Activated naive CD4-positive, alpha-beta T cell treated with Interleukin-2 at 50 U/mL for 16 hours (primary cell): ENCODE measurements at places on chromosomes 2 and 18.
A peak's percentile ranks its signal among the peaks of the same experiment; 100 is the strongest.

GRCh38 chr2:138249207-138249606, 252.4 kb upstream of the SPOPL start:
- DNase-seq: no peak

DNA sequence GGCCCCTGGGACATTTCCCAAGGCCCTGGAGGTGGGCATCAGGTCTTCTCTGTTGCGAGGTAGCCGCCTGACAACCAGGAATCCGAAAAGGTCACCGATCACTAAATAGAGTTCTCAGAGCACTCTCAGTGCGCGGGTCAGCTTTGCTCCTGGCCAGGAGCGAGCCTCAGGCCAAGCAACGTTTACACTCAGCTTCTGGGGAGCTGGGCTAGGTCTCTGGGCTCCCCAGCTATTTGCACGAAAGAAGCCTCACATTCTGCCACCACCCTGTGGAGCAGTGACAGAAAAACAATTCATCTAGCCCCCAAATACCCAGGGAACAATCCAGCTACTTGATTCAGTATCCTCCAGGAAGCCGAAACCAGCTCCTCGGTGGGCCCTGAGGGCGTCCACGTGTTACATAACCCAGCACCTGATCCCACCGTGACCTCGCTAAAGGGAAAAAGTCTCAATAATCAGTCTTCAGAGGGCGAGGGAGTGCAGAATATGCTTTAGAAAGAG, 3.3 kb downstream of the SH3BP4 start:
- no peak for DNase-seq

DNA sequence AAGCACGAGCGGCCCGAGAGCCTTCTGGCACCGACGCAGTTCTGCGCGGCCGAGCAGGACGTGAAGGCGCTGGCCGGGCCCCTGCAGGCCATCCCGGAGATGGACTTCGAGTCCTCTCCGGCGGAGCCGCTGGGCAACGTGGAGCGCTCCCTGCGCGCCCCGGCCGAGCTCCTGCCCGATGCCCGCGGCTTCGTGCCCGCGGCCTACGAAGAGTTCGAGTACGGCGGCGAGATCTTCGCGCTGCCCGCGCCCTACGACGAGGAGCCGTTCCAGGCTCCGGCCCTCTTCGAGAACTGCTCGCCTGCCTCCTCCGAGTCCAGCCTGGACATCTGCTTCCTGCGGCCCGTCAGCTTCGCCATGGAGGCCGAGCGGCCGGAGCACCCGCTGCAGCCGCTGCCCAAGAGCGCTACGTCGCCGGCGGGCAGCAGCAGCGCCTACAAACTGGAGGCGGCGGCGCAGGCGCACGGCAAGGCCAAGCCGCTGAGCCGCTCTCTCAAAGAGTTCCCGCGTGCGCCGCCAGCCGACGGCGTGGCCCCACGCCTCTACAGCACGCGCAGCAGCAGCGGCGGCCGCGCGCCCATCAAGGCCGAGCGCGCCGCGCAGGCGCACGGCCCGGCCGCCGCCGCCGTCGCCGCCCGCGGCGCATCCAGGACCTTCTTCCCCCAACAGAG, 70.4 kb downstream of the ARHGEF33 start:
- DNase-seq: peak; percentile 73

GRCh38 chr2:145931781-145932395, 1412.0 kb upstream of the ZEB2 start:
- DNase-seq: no peak

- no peak for DNase-seq
Measured at GRCh38 chr2:108986916-108987510, 2.0 kb downstream of the EDAR start.

GRCh38 chr2:217407362-217407761, 547.5 kb upstream of the TNP1 start:
- DNase-seq: no peak

GRCh38 chr2:43050866-43051265, 175.5 kb downstream of the ZFP36L2 start:
- DNase-seq: no peak

DNA sequence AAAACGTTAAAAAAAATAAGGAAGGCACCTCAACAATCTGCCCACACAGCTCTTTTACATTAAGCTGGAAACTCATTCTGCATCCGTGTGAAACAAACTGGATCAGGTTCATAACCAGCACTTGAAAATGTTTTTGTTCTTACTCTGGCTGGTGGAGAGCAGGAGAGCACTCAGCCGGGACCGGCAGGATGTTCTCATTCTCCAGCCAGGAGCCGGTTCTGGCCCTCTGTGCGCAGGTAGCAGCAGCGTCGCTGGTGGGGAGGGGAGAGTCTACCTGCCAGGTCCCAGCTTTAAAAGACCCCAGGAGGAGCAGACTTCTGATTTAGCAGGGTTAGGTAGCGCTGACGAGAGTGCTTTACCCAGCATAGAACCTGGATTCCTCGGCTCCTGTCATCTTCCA, 834.9 kb upstream of the SALL3 start:
- no peak for DNase-seq

DNA sequence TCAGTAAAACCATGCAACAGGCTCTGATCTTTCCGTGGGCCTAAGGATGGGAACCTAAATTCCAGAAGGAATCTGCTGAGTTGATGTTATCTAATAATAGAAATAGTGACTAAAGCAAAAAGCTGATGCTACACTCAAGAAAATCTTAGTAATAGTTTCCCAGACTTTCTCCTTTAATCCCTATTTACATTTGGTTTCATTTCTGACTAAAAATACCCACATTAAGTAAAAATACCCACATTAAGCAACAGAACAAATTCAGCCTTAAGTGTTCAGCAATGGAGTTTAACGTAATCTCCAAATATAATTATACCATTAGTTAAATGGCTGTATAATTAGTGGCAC, 50.3 kb downstream of the CCBE1 start:
- DNase-seq: no peak
